ENCODE measurements at places on chromosomes 11 and 22. TPM values are rescaled to one million over a fixed set of nuclear protein-coding genes. Genes with fewer than 3 reads are reported as not detected.

GRCh38 chr11:3111919-3112690, 53.0 kb downstream of the OSBPL5 start:
- no peak for DNase-seq

Gene CAPN5
- 7.4 TPM for total RNA-seq

DNA sequence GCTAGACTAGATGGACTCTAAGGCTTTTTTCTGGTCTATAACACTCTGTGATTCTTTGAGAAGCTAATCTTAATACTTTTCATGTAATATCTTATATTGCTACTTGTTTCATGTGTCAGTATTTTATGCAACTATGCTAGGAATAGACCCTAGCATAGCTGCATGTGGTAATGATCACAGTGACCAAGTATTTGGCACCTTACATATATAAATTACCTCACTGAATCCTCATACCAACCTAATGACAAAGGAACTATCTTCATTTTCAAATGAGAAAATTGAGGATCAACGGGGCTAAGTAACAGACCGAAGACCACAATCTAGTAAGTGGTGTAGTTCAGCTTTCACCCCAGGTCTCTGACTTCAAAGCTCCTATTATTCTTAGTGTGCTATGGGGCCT, 327.3 kb upstream of the PITPNB start:
- DNase-seq, result no peak

- DNase-seq, result no peak
Observed at GRCh38 chr11:111777094-111778046, 11.2 kb upstream of the PPP2R1B start.

GRCh38 chr11:5831196-5831829, 10.4 kb downstream of the OR52E6 start:
- no peak for DNase-seq

DNA sequence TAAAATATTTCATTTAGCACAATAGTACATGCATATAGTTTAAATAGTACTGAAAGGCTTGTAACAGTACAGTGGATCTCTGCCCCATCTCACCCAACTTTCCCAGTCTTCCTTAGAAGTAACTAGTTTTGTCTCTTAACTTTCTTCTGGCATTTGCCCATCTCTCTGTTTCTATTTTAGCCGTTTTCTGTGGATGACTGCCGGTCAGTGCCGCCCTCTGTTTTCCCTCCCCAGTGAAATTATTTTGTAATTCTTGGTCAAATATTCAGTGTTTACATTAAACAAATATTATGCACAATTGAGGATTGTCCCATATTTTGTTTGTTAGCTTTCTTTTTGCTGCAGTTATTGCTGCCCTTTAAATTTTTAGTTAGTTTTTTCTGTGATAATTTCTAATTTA, 8.3 kb downstream of the PDHX start:
- DNase-seq, result no peak

- DNase-seq, result no peak
Observed at GRCh38 chr11:78425399-78426070, 7.9 kb upstream of the GAB2 start.

- no peak for DNase-seq
Observed at GRCh38 chr11:81165164-81165563, 1568.5 kb downstream of the FAM181B start.

GRCh38 chr22:36638747-36639146, 64.8 kb downstream of the CACNG2 start:
- no peak for DNase-seq

Gene NRGN
- total RNA-seq, result 0.41 TPM

GRCh38 chr22:26567610-26568009, 22.3 kb downstream of the TPST2 start:
- no peak for DNase-seq

GRCh38 chr22:48960576-48960975, 867.1 kb downstream of the BRD1 start:
- DNase-seq, result no peak

GRCh38 chr11:99759787-99760186, 739.0 kb downstream of the CNTN5 start:
- no peak for DNase-seq

GRCh38 chr11:104146421-104146820, 17.5 kb downstream of the PDGFD start:
- no peak for DNase-seq

DNA sequence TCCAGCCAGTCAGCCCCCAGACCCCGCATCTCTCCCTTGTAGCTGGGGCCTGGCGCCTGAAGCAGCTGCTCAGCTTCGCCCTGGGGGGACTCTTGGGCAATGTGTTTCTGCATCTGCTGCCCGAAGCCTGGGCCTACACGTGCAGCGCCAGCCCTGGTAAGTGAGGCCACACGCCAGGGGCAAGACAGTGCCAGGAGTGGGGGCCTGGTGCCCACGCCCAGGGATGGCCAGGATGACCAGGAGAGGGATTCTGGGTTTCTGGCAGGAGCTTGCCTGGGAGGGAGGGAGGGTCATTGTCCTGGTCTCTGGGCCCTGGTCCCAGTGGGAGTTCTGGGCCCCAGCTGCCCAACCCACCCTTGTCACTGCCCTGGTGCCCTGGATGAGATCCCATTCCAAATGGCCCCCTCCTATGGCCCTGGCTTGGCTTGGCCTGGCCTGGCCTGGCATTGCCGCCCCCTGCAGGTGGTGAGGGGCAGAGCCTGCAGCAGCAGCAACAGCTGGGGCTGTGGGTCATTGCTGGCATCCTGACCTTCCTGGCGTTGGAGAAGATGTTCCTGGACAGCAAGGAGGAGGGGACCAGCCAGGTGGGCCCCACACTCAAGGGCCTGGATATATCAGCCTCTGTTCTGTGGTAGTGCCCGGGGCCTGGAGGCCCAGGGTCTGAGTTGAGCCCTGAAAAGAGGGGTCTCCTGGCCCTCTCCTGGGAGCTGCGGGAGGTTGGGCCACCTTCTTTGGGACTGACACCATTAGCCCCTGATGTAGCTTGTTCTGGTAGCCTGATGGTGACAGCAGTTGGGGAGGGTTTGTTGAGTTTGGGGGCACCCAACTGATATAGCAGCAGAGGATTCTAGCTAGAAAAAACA, 3.7 kb downstream of the SLC39A13 start:
- DNase-seq, result peak; percentile 54

GRCh38 chr11:44626645-44627044, 61.2 kb downstream of the CD82 start:
- no peak for DNase-seq

Gene ABCC8
- not detected for total RNA-seq

GRCh38 chr11:84465040-84465439, 1162.1 kb downstream of the DLG2 start:
- no peak for DNase-seq

GRCh38 chr11:76762867-76763572, 20.1 kb upstream of the TSKU start:
- no peak for DNase-seq

DNA sequence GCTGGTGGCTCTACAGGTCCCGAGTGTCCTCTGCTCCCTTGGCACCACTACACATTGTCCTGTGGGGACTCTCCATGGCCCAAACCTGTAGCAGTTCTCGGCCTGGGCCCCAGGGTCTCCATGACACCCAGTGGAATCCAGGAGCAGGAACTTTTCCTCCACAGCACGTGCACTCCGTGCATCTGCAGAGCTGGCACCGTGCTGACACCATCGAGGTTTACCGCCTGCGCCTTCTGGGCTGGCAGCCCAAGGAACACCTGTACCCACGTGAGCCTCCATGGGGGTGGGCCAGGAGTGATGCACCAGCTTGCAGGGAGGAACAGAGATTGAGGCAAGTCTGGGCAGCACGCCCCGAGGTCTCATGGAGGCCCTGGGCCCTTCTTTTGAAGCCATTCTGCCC, 25.2 kb downstream of the TSPAN32 start:
- no peak for DNase-seq

- DNase-seq, result no peak
Observed at GRCh38 chr11:118883368-118884071, at the start of gene CXCR5. TSS of gene CXCR5 (plus strand) at chr11:118883892. CDS start at chr11:118883942, 50 bp downstream.

Gene CEND1
- not detected for total RNA-seq

GRCh38 chr22:37740455-37741311, 43.8 kb downstream of the TRIOBP start:
- peak; percentile 31 for DNase-seq
